ENCODE measurements at places on chromosomes 12 and 14. TPM values are rescaled to one million over a fixed set of nuclear protein-coding genes. Genes with fewer than 3 reads are reported as not detected.

GRCh38 chr12:11651381-11651780, 1.9 kb downstream of the ETV6 start:
- DNase-seq = no peak

DNA sequence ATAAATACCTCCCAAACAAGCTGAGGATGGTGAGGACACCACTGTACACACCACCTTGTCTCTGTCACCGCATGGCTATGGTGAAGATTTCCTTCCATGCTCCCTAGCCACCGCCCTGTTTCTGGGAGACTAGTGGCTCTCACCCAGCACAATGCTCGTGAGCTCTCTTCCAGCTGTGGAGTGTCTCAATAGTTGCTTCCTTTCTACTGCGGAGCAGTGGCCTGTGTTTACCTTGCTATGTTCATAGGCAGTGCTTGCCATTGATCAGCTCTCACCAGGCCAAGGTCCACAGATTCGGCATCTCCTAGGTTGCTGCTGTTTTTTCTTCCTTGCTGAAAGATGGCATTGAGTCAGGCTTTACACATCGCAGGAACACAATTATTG, 313.6 kb upstream of the RTL1 start:
- DNase-seq = no peak

GRCh38 chr14:100320157-100320856, 2.8 kb upstream of the SLC25A47 start:
- DNase-seq = no peak

GRCh38 chr14:61281186-61281947, at the start of gene TMEM30B:
Gene TMEM30B (minus strand): TSS chr14:61281338. CDS start chr14:61281147, 191 bp downstream.
- peak; percentile 24 for DNase-seq

GRCh38 chr14:45559626-45560025, 306.6 kb upstream of the MIS18BP1 start:
- no peak for DNase-seq

DNA sequence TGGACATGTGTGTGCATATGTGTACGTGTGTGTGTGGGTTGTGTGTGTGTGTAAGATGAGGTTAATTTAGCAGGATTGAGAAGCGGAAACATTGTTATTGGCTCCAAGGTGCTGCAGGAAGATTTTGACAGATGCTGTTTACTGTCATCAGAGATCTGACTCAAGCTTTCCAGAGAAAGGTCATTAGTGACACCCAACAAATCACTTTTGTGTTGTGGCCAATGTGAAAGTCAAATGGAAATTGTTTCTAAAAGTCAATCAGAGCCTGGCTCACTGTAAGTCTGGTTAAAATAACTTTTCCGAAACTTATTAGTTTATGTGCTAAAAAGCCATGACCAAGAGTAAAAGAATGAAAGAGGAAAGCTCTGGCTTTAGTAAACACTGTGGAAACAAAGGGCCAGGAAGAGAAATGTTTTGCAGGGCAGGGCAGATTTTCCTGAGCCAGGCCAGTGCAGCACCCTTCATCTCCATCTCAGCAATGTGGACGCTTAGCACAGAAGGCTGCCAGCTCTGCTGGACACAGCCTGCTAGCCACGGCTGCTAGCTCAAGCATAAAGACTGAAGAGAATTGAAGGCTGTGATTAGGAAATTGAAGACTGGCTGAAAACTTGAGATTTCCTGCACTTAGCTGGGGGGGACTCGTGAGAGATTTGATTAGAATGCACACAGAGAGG, 235.8 kb downstream of the NEDD1 start:
- peak; percentile 32 for DNase-seq

SLC25A47 gene
- not detected for total RNA-seq

DNA sequence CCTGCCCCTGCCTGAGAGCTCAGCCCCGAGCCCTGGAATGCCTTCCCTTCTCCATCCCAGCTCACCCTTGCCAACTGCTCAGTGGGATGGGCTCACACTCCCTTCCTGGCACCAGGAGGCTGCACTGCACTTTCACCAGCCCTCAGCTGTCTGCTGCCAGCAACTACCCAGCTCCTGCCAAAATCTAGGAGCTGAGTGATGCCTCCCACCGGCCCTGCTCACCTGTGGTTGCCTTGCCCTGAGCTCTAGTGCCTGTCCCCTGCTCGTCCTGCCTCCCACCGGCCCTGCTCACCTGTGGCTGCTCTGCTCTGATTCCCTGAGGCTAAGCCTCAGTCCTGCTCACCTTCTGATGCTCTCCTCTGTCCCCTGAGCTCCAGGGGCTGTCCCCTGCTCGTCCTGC, 119.8 kb downstream of the TMEM121 start:
- DNase-seq = no peak

PLCZ1 gene
- total RNA-seq = 0.69 TPM

DNA sequence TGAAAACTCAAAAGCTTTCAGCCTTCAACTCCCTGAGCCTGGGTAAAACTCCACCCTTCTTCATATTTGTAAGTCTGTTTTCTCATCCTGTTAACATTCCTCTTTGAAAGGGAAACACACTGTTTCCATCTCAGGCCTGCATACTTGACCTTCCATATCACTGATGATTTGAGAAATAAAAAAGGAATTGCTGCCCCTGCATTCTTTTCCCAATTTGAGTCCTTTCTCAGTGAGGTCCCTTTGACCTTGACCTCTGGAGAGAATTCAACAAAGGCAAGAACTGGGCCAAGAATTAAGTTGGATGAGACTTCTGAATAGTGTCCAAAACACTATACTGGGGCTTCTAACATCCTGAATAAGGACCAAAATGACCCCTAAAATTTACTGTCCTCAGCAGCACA, 108.0 kb downstream of the AEBP2 start:
- no peak for DNase-seq

- DNase-seq = no peak
Measured at GRCh38 chr12:31817120-31817519, 88.3 kb upstream of the AMN1 start.

DNA sequence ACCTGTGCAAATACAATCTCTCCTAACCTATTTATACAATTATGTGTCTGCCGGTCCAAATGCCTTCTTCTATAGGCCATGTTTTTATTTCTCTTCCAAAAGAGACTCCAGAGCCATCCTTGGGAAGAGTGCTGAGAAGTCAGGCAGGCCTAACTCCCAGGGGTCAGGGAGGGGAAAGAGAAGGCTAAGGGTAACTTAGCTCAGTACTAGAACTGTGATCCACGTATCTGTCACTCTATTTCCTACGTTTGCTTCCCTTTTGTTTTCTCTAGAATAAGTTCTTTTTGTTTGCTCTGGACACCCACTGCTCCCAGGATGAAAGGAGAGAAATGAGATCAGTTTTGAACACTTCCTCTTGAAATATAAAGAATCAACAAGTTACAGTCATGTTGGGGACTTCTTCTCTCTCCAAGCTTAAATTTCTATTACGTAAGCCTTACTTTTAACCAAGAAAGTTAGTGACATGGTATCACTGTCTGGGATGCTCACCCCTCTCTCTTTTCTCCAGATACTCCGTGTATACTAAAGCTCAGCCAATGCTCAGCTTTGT, 79.2 kb downstream of the DAD1 start:
- DNase-seq = no peak

DNA sequence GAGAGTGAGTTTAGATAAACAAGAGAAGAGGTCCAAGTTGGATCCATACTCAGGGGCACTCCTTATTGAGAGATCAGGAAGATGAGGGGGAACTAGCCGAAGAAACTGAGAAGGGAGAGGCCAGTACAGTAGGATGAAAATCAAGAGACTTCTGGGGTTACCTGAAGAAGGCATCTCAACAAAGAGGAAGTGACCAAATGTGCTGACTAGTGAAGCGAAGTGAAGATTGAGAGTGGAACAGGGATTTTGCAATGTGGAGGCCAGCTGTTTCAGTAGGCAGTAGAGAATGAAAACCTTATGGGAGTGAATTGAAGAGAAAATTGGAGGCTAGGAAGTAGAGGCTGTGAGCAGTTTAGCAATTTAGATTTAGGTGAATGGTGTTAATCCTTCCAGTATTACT, 153.0 kb downstream of the SYNE2 start:
- peak; percentile 23 for DNase-seq

- DNase-seq = peak; percentile 75
Measured at GRCh38 chr14:61145034-61145902, 135.9 kb downstream of the TMEM30B start.

- DNase-seq = no peak
Measured at GRCh38 chr14:91424813-91425530, 7.4 kb upstream of the CCDC88C start.

- DNase-seq = no peak
Measured at GRCh38 chr12:32567296-32567674, 111.8 kb upstream of the DNM1L start.

GRCh38 chr12:109578330-109578927, 4.8 kb downstream of the MVK start:
- DNase-seq = peak; percentile 95

DNA sequence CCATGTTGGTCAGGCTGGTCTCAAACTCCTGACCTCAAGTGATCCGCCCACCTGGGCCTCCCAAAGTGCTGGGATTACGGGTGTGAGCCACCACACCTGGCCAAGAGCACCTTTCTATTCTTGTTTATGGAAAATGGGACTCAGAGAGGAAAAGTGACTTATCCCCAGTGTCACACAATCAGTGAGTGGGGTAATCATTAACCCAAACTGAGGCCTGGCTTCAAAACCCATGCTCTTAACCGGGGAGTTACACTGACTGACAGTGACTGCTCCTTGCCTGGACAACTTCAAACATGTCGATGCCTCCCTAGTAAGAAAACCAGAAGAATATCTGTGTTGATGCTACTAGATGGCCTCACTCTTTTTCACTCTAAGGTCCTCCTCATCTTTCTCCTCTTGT, 7.3 kb downstream of the CLEC7A start:
- no peak for DNase-seq

- DNase-seq = no peak
Measured at GRCh38 chr12:946631-947030, 2.9 kb downstream of the RAD52 start.

- no peak for DNase-seq
Measured at GRCh38 chr14:92122761-92123160, 992 bp downstream of the CPSF2 start.

- no peak for DNase-seq
Measured at GRCh38 chr12:80807640-80808288, 91.1 kb downstream of the MYF5 start.

GRCh38 chr12:67039995-67040860, 228.9 kb upstream of the CAND1 start:
- peak; percentile 50 for DNase-seq

- no peak for DNase-seq
Measured at GRCh38 chr12:5511644-5512600, 80.0 kb downstream of the NTF3 start.

DNA sequence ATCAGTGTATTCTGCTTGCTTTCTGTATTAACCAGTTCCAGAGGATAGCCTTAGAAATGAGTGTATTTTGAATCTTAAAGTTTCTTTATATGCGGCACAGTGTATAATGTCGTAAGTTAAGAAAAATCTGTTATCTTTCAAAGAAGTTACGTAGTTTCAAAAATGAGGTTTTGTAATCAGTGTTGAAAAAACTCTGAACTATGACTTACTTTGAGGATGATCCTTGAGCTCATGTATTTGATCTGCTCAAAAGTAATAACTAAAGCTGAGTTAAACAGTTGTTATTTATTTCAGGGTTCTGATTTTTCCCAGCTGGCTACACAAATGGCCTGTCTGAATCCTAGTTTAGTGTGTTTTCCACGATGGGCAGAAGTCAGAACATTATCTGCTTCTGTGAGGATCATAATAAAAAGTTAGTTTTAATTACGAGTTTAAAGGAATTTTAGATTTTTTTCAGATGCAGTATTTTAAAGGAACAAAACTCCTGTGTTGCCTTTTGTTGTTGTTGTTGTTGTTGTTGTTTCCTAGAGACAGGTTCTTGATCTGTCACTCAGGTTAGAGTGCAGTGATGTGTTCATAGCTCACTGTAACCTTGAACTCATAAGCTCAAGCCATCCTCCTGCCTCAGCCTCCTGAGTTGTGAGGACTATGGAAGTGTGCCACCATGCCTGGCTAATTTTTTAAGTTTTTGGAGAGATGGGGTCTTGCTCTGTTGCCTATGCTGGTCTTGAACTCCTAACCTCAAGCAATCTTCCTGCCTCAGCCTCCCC, 52.9 kb downstream of the GPATCH2L start:
- DNase-seq = no peak

GRCh38 chr12:100279607-100280244, 12.7 kb downstream of the SCYL2 start:
- DNase-seq = peak; percentile 61

CNTN1 gene
- total RNA-seq = 2.0 TPM

DNA sequence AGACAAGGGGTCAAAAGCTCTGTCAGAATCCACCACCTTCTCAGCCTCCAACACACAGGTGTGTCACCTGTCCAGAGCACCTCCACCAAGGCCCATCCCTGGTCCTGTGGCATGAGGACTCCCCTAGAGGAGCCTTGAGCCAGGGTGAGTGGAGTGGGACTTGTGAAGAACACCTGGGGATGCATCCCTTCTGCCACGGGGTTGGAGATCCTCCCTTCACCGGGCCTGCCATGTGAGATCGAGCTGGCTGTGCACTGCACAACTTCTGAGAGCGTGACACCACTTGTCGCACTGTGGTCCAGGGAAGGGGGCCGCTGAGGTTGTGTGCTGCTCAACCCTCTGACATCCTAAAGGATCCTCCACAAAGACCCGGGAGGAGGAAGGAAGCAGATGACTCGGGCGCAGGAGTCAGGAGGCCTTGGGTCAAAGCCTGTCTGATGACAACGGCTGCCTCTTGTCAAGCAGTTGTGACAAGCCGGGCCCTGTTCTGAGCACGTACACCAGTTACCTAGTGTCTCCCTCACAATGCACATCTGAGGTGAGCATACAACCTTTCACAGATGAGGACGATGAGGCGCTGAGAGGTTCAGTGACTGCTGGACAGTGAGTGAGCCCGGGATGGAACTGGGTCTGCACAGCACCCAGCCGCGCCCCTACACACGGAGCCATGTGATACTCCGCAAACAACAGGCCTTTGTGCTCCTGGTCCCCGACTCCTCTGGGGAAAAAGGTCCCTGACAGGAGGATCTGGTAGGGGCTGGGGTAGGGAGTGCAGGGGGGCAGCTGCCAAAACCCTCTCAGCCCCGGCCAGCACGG, 35.6 kb downstream of the CHGA start:
- DNase-seq = no peak

NEUROD4 gene
- not detected for total RNA-seq

HOXC11 gene
- 0.69 TPM for total RNA-seq

GRCh38 chr14:34539407-34540180, at the start of gene EAPP:
Gene EAPP (minus strand): TSS chr14:34539701. CDS start chr14:34539628, 73 bp downstream.
- peak; percentile 93 for DNase-seq

SLC38A4 gene
- under 0.01 TPM for total RNA-seq

- no peak for DNase-seq
Measured at GRCh38 chr14:76836029-76836630, 9.9 kb downstream of the LRRC74A start.

- DNase-seq = no peak
Measured at GRCh38 chr14:44774396-44774795, 187.4 kb downstream of the KLHL28 start.

- DNase-seq = no peak
Measured at GRCh38 chr12:94333396-94333795, 126.3 kb downstream of the CEP83 start.

GRCh38 chr12:97118796-97119375, 211.8 kb downstream of the NEDD1 start:
- DNase-seq = no peak

Data from renal cortical epithelial cell (primary cell).